Lower lobe of right lung (tissue), 2 donors: ENCODE measurements at places on chromosomes 2 and 18.

- no peak for DNase-seq
Observed at GRCh38 chr2:205850611-205851010, 168.3 kb downstream of the NRP2 start.

- DNase-seq, result no peak
Observed at GRCh38 chr2:32772638-32773447, 145.0 kb downstream of the TTC27 start.

GRCh38 chr2:26401739-26402541, at the start of gene DRC1:
Gene DRC1 (plus strand): TSS chr2:26401920. CDS start chr2:26401990, 70 bp downstream.
- DNase-seq, result peak; percentile 68

DNA sequence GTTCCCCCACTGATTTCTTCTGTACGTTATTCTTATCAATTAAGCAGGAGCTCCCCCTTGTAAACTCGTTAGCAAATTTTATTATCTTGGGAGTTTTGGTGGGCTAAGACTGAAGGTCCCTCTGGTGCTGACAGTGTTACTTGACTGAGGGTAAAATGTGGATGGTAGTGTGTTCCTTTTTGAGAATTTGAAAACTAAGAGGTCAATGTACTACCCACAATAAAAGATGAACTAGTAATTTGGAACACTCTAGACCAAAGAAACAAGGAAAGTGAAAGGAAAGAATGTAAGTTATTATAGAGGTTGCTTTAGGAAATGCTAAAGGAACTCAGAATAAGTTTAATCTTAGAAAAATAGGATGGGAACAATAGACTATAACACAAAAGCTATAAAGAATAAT, 35.1 kb downstream of the YWHAQ start:
- DNase-seq, result no peak

DNA sequence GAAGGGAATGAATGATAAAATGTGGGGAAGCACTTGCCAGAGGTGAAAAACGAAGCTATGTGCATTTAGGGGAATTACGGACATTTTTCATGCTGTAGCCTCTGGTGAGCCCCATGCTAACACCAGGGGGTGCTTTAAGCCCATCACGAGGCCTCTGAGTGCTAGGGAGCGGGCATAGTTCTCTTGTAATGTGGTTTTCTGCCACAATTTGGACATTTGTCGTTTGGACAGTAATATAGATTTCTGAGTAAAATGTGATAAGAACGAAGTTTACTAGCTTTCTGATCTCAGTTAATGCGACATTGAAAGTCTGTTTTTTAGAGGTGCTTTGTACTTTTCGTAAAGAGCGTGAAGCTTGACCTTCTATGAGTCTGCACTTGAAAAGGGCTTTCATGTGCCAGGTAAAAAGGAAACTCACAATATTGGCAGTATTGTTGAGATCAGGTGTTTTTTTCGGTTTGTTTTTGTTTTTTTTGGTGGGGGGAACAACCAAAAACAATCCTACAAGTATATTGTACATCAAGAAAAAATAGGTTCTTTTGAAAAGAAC, 50.6 kb downstream of the TRAF3IP1 start:
- peak; percentile 70 for DNase-seq

DNA sequence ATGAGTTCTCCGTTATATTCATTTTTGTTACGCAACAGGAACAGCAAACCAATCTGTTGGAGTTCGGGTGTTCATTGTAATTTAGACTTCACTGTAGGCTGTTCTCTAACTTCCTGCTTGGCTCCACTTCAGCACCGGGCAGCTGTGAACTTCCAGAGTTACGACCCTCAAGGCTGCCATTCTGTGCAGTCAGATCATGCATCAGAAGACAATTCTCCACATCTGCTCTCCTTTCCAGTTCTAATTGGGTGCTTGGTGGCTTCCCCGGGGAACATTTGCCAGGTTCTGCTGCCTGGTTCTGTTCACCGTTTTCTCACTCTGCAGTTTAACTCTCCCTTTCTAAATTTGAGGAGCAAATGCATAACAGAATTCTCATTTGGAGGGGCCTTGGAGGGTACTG, 237.7 kb downstream of the NYAP2 start:
- DNase-seq, result no peak

DNA sequence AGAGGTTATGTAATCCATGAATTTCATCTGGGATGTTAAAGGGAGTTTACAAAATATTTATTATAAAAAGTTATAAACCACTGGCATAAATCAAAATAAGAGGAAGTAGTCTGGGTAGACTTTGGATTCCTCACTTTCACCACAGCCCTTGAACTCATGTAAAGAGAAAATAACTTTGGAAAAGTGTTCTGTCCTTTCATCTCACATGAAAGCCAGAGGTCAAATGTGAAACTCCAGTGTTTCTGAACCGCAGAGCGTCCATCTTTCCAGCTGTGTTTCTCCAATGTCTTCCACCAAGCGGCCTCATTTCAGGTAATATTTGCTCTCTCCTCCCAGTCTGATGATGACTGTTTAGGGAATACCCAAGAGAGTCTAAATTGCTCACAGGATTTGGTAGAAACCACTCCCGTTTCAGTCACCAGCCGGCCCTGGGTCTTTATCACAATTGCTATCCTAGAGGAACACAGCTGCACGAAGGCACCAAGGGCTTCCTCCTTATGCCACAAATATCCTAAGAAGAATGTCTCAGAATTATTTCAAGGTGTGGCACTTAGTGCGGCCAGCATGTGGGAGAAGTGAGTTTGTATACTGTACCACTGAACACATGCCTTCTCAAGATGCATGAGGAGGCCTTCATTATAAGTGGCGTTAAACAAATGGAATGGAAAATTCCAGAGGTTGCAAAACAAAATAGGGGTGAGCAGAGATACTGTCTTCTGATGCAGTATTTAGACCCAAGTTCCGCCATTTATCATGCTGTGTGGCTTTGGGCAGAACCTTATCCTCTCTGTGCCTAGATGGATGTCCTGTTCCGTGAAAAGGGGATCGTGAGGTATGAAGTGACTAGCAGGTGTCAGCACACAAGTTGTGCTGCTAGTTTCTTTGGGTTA, 63.8 kb downstream of the ACTR2 start:
- DNase-seq, result no peak

- DNase-seq, result no peak
Observed at GRCh38 chr2:97967216-97967592, 28.5 kb downstream of the TMEM131 start.

- DNase-seq, result no peak
Observed at GRCh38 chr2:133497270-133497893, 70.9 kb downstream of the NCKAP5 start.

- DNase-seq, result no peak
Observed at GRCh38 chr2:161163440-161163839, 3.2 kb downstream of the TANK start.

GRCh38 chr2:149690825-149691224, 103.2 kb upstream of the MMADHC start:
- DNase-seq, result no peak

DNA sequence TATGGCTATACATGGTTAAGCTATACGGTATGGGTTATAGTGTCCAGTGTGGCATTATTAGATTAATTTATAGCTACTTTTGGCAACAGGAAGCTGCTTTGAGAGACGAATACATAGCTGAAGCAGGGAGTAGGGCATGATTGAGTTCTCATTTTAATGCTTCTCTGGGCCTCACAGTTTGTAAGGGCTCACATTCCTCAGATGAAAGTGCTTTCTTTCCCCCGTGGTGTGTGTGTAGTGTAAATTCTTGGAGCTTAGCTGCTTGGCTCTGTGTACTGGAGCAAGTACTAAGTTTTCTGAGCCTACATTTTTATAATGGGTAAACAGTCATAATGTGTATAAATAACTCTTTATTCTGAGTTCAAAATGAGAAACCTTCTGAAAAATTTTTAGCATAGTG, 173.7 kb downstream of the PTPRM start:
- DNase-seq, result no peak

DNA sequence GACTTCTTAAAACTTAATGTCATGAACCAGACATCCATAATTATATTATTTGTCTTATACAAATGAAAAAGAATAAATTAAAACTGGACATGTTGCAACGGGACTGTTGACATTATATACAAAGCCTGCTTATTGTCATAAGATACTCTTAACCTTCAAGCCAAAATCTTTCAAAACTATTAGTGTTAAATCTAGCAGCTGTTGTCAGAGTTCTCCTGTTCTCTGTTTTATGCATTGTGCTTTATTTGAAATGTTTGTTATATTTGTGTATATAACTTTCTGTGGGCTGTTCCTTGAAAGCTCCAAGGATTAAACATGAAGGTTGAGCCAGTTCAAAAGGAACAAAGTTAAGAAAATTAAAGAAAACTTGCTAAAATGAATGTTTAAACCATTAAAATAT, 335.5 kb upstream of the NT5C1B start:
- DNase-seq, result no peak

DNA sequence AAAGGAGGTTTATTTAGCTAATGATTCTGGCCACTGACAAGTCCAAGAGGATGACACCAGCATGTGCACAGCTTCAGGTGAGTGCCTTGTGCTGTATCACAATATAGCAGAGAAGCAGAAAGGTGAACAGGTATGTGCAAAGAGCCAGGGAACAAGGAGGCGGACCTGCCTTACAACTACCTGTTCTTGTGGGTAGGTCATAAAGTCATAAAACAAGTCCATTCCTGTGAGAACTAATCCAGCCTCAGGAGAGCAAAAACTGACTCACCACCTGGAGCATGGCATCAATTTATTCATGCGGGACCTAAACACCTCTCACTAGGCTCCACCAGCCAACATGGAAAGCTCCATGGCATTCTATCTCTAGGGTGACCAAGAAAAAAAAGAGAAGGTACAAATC, 234.2 kb downstream of the ASXL3 start:
- DNase-seq, result no peak

GRCh38 chr18:59629894-59630293, 67.3 kb downstream of the CCBE1 start:
- DNase-seq, result no peak

GRCh38 chr18:45713239-45713638, 10.7 kb upstream of the SLC14A1 start:
- no peak for DNase-seq

DNA sequence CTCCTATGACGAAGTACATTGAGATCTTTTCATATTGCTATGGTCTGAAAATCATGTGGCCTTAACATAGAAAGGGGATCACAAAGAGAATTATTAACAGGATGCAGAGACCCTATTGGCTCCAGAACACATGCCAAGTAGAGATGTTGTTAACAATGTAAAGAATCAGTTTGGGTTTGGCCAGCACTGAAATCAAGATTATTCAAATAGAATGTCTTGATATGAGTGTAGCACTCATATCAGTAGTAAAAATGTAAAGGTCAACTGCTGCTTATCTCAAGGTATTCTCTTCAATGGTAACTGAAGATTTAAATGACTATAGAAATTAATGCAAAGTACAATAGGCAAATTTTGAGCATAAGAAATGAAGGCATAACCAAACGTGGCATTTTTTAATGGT, 262.8 kb downstream of the PTH2R start:
- DNase-seq, result no peak

GRCh38 chr2:23149777-23150176, 235.2 kb upstream of the KLHL29 start:
- no peak for DNase-seq

GRCh38 chr18:10401521-10401920, 52.9 kb upstream of the APCDD1 start:
- no peak for DNase-seq

DNA sequence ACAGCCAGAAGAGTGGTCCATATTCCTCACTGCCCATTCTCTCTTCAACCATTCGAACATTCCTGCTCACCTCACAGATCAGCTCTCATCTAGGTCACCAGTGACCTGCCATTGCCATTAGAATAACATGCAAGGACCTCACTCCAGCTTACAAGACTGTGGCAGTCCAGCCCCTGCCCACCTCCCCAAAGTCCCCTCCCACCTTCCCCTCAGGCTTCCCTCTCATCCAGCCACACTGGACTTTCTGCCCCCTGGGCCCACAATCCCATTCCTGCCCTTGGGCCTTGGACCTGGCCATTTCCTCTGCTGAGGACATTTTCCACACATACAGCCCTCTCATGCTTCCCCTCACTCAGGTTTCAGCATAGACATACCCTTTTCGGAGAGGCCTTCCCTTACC, 5.2 kb upstream of the TMEM177 start:
- DNase-seq, result no peak

DNA sequence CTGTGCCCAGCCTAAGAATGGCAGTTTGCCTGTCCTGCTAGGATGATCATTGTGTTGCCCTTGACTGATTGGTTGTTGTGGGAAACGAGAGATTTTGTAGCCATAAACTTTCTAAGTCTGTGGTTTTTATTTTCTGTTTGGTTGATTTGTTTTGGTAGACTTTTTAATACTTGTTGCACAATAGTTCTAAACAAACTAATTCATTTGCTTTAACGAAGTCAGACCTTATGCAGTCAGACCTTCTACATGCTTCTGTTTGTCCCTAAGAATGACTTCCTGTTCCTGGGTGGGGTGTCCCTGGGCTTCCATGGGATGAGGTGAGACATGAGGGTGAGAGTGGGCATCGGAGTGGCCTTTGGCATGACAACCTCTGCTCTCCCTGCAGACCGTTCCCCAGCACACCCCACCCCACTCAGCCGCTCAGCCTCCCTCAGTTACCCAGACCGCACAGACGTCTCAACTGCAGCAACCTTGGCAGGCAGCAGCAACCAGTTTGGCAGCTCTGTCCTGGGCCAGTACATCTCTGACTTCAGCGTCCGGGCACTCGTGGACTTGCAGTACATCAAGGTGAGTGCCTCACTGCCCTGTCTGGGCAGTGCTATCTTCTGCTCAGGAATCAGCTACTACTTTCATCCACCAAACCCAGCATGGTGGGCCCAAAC, 7.8 kb upstream of the CNNM3 start:
- no peak for DNase-seq

DNA sequence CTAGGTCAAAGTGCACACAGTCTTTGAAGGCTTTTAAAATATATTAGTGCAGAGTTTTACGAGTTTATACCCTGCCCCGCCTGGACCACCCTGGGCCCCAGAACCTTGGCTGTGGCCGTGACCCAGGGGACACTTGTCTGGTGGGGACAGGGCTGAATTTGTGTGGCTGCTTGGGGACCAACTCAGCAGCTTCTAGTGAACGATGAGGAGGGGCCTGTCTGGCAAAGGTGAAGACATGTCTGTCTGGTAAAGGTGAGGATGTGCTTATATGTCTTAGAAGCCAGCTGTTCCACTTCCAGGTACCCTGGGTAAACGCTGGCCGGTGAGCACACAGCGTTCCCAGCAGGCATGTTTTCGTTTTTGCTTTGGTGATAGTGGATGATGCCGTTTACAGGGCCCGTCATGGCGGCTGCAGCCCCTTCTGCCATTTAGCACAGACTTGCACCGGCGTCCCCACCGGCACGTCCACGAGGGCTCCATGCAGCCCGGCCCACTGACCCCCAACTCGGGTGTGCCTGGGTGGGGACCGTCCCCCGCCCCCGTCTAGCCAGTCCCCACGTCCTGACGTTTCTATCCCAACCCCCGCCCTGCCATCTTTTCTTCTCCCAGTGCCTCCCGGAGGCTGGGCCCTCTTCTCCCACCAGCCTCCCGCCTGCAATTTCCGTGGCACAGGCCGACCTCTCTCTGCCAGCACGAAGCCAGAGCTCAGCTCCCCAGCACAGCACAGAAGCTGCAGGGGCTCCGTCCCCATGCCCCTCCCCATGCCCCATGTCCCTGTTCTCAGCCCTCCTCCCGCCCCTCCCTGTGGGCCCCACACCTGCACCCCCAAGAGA, 67.8 kb downstream of the SLC66A2 start:
- DNase-seq, result peak; percentile 33
